Neural cell (in vitro differentiated cells): ENCODE measurements at places on chromosomes 7 and 10. TPM values are rescaled to one million over a fixed set of nuclear protein-coding genes. Genes with fewer than 3 reads are reported as not detected.

Gene VAX1
- polyA plus RNA-seq = 0.63 and 0.70 TPM in 2 replicates

Gene CD36
- 0.31 and 0.96 TPM in 2 replicates for polyA plus RNA-seq

Gene VSTM4
- 0.52 and 0.66 TPM in 2 replicates for polyA plus RNA-seq

Gene TRIM50
- polyA plus RNA-seq = not detected in 2 replicates

Gene ALOX5
- polyA plus RNA-seq = not detected in 2 replicates

Gene PDLIM1
- 1.0 and 1.5 TPM in 2 replicates for polyA plus RNA-seq

Gene MAT1A
- polyA plus RNA-seq = not detected in 2 replicates

Gene TMEM225B
- 2.9 and 3.6 TPM in 2 replicates for polyA plus RNA-seq

Gene ETV1
- 1.3 and 1.5 TPM in 2 replicates for polyA plus RNA-seq

Gene PAPOLB
- polyA plus RNA-seq = 0.05 and 0.10 TPM in 2 replicates

Gene UPK3BL1
- polyA plus RNA-seq = 21.4 and 30.2 TPM in 2 replicates

Gene AKR1C8
- polyA plus RNA-seq = 0.54 TPM in 1 of 2 replicates, not detected in the other

Gene TRPV5
- 0.52 TPM in 1 of 2 replicates, not detected in the other for polyA plus RNA-seq

Gene MEOX2
- not detected in 2 replicates for polyA plus RNA-seq

Gene TCERG1L
- polyA plus RNA-seq = 0.53 TPM in 1 of 2 replicates, not detected in the other

Gene TAF3
- 1.4 and 2.0 TPM in 2 replicates for polyA plus RNA-seq

Gene PARD3
- 10.4 and 12.4 TPM in 2 replicates for polyA plus RNA-seq

Gene ACSL5
- not detected in 2 replicates for polyA plus RNA-seq

Gene CNOT4
- polyA plus RNA-seq = 6.4 and 7.1 TPM in 2 replicates

Gene TEX36
- not detected in 2 replicates for polyA plus RNA-seq

Gene SLC26A3
- polyA plus RNA-seq = not detected in 2 replicates

Gene HOGA1
- polyA plus RNA-seq = not detected in 2 replicates

Gene HOXA7
- polyA plus RNA-seq = not detected in 2 replicates
